NCI-H226 (cell line): ENCODE measurements at places on chromosomes 16 and 17.

GRCh38 chr17:13212860-13213259 lies 195.0 kb upstream of the ELAC2 start:
- no peak for DNase-seq

GRCh38 chr17:1566505-1567199 lies 4.1 kb upstream of the PITPNA start:
- DNase-seq: no peak

DNA sequence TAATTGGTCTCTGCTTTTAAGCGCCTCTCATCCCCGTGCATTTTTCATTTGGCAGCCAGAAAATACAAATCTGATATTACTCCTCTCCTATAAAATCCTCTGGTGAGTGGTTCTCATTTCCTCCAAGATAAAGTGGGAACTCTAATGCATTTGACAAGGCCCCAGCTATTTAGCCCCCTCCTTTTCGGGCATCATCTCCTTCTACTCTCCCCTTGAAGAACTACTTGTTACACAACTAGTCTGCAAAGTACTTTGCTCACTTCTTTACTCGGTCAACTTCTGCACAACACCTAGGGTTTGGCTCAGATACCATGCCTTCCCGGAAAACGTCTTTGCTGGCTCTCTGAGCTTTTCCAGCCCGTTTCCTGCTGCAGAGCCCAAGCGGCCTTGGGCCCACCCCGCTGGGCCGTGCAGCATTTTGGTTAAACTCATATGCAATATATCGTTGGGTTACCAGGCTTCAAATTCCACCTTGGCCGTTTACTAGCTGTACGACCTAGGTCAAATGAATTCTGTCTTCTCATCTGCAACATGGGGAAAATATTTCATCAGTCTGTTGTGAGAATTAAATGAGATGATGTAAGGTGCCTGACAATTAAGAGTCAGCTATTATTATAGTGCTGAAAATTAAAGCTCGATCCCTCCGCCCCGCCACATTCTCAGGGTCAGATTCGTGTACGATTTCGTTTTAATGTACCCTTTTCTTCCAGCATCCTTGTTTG lies 883 bp upstream of the TAF15 start:
- DNase-seq: no peak

DNA sequence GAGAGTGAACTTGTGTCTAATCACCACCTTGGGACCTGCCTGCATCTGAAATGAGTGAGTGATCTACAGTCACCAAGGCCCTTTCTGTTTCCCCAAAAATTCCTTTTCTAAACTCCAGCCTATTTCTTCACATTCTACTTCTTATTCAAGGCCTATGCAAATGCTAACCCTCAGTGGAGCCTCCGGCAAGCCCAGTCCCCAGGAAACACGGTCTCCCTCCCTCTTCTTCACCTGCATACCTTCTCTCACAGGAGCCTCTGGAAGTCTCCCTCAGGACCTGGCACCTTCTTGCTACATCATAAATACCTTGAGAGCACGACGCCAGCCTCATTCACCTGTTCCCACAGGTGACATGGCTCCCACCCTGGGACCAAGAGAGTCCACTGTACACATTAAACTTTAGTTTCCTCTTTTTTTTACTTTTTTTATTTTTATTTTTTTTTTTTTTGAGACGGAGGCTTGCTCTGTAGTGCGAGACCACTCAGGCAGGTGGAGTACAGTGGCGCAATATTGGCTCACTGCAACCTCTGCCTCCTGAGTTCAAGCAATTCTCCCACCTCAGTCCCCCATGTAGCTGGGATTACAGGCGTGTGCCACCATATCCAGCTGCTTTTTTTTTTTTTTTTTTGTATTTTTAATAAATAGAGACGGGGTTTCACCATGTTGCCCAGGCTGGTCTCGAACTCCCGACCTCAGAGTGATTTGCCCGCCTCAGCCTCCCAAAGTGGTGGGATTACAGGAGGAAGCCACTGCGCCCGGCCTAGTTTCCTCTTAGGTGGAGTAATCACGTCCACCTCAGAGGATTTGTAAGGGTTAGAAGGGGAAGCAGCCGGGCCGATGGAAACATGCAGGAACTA lies 97.3 kb downstream of the ANKRD11 start:
- DNase-seq: no peak

GRCh38 chr16:79658301-79659033 lies 57.9 kb upstream of the MAF start:
- peak; percentile 66 for DNase-seq

DNA sequence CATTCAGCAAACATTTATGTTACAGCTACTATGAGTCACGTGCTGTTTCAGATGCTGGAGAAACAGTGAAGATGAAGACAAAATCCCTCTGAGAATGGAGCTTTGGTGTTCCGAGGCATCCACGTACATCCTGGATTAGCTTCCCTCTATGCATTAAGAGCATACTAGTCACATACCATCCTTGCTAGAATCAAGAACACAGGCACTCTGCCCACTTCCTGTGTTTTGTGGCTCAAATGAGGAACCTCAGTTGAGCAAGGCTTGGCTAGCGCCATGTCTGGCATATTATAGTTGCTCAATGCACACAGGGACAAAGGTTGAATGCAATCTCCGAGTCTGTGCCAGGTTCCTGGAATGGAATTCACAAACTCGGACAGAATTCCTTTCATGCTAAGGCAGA lies 297.5 kb downstream of the XYLT1 start:
- no peak for DNase-seq

GRCh38 chr17:13544765-13545164 lies 57.0 kb downstream of the HS3ST3A1 start:
- DNase-seq: peak; percentile 8

DNA sequence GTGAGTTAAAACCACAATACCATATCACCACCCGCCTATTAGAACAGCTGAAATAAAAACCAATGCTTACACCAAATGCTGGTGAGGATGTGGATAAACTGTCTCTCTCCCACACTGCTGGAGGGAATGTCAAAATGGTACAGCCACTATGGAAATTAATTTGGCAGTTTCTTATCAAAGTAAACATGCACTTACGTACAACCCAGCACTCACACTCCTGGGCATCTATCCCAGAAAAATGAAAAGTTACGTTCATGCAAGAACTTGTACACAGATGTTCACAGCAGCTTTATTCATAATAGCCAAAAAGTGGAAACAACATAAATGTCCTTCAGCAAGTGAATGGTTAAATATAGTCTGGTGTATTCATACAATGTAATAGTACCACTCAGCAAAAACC lies 173.2 kb upstream of the MYOCD start:
- DNase-seq: no peak

- DNase-seq: no peak
Observed at GRCh38 chr17:1996800-1997288, 28.3 kb downstream of the RTN4RL1 start.

GRCh38 chr16:88640498-88641247 lies 2.3 kb downstream of the IL17C start:
- no peak for DNase-seq

- DNase-seq: no peak
Observed at GRCh38 chr17:7497228-7497627, 13.1 kb downstream of the POLR2A start.

- no peak for DNase-seq
Observed at GRCh38 chr17:17924131-17924856, 47.9 kb downstream of the TOM1L2 start.

DNA sequence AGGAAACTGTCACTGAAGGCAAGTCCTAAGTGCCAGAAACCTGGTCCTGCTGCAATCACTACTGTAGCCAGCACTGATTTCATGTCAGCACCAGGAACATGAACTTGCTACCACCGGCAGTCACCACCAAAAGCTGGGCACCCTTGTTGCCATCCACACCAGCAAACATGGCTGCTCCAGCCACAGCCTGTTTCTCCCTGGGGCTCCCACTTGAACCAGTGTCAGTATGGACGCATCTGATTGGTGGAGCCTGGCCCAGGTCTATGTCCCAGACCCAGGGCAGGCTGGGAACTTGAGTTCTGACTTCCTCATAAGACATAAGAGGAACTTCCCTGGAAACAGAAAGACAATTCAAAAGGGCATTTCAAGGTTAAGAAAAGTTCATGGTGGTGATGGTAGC lies 56.5 kb downstream of the COPRS start:
- DNase-seq: no peak

DNA sequence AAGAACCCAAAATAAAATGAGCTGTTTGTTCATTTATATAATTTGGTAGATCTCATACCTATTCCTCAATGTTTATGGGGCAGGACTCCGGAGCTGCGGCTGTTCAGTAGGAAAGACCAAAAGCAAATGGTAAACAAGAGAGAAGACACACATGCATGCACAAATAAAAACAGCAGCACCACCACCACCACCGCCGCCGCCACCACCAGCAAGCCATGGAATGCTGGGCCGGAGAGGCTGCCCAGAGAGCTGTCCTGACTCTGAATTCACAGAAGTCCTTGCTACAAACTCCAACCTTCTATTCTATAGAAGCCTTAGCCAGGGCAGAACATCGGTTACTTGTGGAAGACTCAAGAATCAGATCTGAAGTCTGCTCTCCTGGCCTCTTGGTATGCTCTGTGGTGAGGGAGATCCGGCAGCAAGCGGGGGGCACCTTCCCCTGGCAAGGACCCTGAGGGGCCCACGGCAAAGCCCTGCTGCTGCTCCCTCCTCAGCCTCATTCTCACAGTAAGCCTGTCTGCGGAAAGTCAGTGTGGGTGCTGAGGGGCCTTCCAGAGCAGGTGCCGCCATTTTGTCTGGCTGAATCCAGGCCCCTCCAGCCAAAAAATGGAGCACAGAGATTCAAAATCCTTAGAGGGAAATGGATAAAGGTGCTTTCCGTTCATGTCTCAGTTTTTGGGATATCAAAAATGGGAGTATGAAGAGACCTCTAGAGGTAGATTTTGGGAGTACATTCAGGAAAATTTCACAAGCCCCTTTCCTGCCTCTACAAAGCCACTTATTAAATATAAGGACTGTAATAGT lies 6.4 kb upstream of the FOXJ1 start:
- no peak for DNase-seq

DNA sequence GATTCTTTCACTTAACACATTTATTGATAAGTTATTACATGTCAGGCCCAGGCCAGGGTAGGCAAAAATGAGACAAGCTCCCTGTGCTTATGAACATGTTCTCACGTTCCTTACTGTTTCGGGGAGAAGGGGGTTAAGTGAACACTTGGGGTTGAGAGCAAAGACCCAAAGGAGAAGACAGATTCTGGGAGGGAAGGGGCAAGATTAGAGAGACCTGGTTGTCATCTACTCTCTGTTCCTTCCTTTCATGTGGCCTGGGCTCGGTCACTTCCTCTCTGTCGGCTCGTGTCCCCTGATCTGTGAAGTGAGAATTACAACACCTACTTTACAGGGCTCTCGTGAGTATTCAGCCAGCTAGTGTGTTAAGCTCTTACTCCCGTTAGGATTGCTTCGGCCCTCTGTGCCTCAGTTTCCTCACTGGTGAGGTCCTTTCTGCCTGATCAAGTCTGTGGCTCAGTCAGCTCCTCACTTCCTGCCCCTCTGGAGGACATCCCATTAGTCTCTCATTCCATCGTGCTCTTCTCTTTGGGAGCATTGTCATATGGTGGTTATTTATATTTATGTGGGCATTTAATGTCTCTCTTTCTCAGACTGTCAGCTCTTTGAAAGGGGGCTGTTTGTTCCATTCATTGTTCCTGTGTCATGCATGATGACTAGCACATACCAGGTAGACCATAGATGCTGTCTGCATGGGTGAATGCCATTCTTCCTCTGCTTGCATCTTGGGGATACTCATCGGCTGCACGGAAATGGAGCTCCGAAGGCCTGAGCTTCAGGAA lies 38.9 kb downstream of the PLCG2 start:
- no peak for DNase-seq

- no peak for DNase-seq
Observed at GRCh38 chr16:85663891-85664321, 24.8 kb downstream of the GINS2 start.
